ENCODE measurements at places on chromosomes 2 and 18. TPM values are rescaled to one million over a fixed set of nuclear protein-coding genes. Genes with fewer than 3 reads are reported as not detected.

DNA sequence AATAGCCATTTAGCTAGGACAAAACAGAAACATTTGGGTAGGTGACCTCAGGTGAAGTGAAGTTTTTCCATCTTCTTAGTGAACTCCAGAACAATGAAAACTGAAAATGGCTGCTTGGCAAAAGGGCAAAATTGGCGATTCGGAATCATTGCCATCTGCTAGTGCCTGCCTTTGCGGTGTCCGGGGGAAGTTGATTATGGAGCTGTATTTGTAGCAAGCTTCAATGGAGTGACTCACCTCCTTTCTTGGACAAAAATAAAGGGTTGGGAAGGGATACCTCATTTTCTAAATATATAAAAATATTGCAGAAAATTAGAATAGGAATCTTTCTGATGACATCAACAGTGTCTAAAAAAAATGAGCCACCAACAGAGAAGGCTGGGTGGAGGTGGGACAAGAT, 460.5 kb downstream of the TGIF1 start:
- no peak for DNase-seq

DNA sequence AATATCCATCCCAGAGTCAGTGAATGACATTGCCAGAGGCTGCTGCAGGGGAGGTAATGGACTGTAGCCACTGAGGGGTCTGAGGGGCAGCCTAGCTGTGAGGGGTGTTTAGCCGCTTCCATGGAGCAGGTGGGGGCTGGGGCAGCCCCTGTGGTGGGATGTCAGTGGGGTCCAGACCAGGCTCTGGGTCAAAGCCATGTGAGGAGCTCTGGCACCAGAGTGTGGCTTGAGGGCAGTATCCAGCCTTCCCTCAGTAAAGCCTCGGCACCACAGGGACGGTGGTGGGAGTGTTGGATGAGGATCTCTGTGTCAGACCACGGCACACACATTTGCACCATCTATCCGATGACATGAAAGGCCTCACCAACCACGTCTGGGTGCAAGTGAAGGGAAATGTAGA, 85.0 kb downstream of the INHBB start:
- DNase-seq = no peak

IL36B gene
- not detected for total RNA-seq

DNA sequence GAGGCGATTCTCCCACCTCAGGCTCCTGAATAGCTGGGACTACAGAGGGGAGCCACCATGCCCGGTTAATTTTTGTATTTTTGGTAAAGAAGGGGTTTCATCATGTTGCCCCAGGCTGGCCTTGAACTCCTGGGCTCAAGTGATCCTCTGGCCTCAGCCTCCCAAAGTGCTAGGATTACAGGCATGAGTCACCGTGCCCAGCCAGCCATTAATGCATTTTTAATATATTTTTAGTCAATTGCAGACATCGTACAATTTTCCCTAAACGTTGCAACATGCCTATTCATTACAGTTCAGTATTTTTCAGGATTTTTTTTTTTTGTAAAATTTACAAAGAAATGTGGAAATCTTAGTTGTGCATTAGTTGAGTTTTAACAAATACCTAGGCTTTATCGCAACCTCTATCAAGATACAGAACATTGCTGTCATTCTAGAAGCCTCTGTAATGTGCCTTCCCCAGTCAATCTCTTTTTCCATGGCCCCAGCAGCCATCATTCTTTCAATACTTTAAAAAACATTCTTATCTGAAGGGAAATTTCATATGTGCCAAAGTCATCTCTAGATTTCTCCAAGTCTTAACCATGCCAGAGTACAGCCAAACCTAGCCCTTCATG, 14.7 kb downstream of the NABP1 start:
- DNase-seq = no peak

GRCh38 chr2:187519419-187520120, 34.7 kb downstream of the TFPI start:
- no peak for DNase-seq

DNA sequence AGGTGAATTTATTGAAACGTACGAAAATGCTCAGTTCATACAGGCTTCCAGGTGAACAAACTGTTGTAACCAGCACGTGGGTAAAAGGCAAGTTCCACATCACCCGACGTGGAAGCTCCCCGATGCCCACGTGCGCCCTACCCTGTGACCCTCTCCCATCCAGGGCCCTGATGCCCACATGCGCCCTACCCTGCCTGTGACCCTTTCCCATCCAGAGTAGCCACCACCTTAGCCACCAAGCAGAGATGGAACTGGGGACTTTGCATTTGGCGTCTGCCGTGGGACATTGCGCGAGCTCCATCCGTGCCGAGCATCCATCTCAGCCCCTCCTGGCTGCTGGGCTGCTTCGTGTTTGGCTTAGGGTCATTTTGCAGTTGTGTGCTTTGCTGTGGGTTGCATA, 37.5 kb downstream of the ANO7 start:
- no peak for DNase-seq

DNA sequence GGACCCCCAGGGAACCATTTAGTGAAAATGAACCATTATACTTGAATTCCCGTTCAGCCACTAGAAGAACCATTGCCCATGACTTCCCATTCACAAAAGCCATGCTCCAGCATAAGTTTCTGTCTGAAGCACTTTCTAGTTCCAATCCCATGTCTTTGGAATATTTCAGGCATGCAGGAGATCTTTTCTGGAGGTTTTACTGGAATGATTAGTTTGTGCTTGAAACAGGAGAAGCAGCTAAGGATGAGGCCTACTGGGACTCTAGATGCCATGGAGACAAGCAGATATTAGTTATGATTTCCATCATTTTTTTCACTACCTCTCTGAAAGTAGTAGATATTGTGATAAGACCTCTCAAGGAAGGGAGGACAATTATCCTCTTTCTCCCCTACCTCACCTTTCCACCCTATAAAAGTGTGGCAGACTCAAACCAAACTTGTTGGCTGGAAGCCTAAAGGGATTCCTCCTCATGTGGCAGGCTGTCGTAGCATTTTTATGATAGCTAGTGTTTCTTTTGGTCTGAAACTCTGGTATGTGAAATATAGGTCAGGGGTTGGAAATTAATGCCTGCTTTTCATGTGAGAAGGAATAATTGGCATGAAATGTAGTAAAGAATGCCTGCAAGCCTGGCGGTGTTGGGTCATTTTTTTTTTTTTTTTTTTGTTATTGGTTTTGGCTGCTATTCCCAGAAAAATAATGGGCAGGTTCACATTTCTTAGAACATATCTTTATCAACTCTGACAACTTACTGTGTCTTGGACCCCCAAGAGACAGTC, 29.3 kb upstream of the MMADHC start:
- no peak for DNase-seq

PCARE gene
- 0.16 TPM for total RNA-seq

Measured in urinary bladder (tissue), 4 donors.